Smooth muscle cell of the brain vasculature (primary cell): ENCODE measurements at places on chromosomes 3 and 15.
A peak's percentile ranks its signal among the peaks of the same experiment; 100 is the strongest.

GRCh38 chr3:12294885-12295580 lies 6.2 kb downstream of the PPARG start:
- DNase-seq: no peak

DNA sequence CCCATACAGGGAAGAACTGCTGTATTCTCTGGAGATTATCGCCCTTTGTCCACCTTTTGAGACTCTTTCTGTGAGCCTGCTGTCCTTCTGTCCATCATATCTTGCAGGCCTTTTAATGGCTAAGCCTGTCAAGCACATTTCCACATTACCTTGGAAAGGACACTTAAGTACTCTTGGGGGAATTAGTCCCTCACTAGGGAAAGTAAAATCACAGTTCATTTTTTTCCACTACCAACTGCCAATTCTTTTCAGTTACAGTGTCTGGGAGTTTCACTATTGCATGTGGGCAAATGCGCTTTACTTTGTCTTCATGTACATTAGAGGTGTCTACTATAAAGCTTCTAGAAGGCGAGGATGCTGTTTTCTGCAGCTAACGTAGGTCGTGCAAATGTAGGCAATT lies 242.1 kb downstream of the NSUN3 start:
- DNase-seq: no peak

- no peak for DNase-seq
Measured at GRCh38 chr3:130826516-130827182, 67.2 kb upstream of the ATP2C1 start.

GRCh38 chr3:123342631-123343080 lies 106.2 kb downstream of the ADCY5 start:
- DNase-seq: no peak

GRCh38 chr3:171346019-171346418 lies 114.2 kb downstream of the TNIK start:
- DNase-seq: no peak

DNA sequence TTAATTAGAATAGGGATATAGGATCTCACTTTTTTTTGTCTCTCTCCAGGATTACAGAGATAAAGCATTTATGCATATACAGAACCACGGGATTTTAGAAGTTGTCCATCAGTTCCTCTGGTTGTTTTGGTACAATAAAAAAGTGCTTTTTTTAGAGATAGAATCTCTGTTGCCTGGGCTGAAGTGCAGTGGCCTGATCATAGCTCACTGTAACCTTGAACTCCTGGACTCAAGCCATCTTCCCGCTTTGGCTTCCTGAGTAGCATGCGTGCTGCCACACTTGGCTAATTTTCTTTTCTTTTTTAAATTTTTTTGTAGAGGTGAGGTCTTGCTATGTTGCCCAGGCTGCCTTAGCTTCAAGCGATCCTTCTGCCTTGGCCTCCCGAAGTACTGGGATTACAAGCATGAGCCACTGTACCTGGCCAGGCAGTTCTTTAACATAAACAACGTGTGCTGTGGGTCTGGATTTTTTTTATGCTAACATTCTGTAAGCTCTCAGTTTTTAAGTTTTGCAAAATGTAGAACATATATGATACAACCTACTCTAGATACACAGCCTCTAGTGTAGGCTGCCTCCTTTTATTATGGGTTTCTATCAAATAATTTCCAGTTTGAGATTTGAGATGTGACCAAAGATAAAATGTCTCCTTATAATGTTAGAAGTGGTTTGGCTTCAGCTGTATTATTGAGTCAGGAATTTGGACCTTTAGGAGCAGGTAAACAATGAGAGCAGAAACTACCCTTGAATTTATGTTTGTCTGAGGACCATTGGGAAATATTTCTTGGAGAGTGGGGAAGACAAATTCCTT lies 57.4 kb upstream of the ULK4 start:
- no peak for DNase-seq

DNA sequence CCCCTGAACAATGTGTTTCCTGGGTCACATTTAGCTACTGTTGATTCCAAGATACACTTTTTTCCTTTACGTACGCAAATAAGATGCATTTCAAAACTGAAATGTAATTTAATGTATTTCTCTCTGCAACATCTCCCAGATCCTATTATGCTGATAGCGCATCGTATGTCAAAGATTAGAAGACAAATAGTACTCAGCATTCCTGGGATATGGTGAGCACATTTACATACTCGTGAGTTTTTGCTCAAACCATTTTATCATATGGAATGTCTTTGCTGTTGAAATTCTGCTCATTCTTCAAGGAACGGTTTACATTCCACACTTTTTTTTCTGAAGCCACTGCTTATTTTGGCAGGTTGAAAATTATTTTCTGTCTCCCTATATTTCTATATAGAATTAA lies 221.4 kb downstream of the OXSM start:
- DNase-seq: no peak

GRCh38 chr3:43481375-43481774 lies 140.4 kb downstream of the ANO10 start:
- no peak for DNase-seq

DNA sequence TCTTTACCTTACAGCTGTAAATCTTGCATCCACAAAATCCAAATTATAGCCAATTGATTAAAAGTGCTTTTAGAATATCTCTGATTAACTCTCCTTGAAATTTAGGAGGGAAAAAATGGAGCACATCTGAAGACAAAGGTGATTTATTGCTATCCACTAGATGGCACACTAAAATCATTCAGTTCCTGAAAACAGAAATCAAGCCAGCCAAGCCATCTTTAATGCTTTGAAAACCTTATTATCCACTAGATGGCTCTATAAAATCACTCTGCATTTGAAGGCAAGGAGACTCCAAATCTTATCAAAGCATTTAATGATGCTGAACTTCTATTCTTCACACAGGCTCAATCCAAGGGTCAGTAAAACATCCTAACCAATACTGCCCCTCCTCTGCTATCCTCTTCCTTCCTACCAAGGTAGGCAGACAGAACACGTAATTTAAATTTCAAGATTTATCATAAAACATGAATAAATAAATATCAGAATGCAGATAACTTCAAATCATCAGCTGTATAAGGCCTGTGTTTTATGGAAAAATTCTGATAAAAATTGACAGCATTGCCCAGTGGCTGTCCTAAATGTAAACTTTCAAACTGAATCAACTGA lies 48.4 kb downstream of the GOLIM4 start:
- DNase-seq: peak; percentile 57

DNA sequence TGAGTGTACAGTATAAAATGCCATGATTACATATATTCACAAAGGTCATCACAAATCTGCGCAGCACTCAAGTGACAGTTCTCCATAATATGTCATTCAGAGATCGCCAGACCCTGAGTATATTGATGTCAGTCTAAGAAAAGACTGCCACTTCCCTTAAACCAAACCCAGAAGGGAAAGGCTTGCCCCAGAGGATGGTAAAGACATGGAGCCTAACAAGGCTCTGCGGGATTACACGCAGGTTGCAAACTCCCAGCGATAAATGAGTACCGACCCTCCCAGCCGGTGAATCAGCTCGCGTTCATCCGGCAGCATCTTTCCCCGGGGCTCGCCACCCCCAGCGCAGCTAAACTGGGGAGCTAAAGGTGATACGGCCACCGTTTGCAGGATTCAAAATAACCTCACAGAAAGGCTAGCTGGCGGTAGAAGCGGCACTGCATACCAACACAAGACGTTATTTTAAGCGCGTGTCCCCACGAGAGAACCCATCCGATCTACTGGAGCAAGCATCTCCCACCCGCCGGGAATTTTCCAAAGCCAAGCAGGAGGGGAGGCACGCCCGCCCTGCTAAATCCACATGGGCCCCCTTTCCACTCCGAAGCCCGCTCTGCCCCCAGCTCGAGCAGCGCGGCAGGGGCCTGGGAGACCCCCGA lies 643 bp downstream of the MYO5A start:
- DNase-seq: no peak

DNA sequence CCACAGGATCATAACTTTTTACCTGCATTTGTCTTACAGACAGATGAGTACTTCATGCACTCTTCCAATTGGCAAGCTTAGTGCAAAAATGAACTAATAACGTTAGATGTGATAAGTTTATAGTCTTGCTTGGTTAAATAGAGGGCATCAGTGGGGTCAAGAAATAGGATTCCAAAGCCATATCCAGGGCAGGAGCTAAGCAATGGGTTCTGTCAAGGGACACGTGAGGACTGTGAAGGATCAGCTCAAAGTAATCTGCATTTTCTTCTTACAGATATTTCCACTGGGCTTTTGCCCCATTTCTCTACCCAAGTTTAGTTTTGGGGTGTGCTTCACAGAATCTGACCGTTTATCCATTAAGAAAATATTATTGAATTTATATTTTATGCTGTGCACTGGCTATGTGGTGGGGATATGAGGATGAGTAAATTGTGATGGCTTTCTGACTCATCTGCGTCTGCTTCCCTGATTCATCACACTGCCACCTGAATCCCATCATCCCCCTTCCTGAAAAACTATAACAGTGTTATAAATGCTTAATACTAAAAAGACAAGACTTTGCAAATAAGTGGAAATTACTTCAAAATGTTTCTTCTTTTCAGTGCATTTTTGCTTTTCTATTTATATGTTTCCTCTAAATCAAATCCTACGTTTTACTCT lies 17.5 kb downstream of the PPP2R3A start:
- no peak for DNase-seq

- no peak for DNase-seq
Measured at GRCh38 chr15:56640127-56640526, 93.2 kb downstream of the ZNF280D start.

- DNase-seq: no peak
Measured at GRCh38 chr15:52005748-52006701, 13.0 kb upstream of the MAPK6 start.

- DNase-seq: peak; percentile 76
Measured at GRCh38 chr15:62886431-62887071, 156.0 kb upstream of the TPM1 start.

GRCh38 chr3:158658889-158659288 lies 13.6 kb downstream of the LXN start:
- no peak for DNase-seq

DNA sequence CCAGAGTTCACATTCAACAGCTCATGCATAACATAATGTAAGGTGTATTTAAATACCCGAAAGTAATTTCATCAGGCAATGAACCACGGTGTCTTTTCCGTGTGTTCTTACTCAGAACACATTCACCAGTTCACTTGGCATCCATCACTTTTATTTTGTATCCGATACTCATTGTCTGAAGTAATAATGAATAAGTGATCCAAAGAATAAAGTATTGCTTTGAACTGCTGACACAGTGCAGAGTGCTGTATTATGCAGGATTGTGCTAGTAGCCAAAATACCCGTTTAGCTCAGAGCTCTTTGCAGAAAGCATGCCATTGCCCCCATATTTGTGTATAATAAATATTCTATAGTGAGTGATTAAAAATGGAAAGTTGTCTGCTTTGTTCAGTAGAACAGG lies 460.9 kb upstream of the KCNMB2 start:
- DNase-seq: no peak

GRCh38 chr3:38028621-38029361 lies 651 bp downstream of the PLCD1 start:
- no peak for DNase-seq

DNA sequence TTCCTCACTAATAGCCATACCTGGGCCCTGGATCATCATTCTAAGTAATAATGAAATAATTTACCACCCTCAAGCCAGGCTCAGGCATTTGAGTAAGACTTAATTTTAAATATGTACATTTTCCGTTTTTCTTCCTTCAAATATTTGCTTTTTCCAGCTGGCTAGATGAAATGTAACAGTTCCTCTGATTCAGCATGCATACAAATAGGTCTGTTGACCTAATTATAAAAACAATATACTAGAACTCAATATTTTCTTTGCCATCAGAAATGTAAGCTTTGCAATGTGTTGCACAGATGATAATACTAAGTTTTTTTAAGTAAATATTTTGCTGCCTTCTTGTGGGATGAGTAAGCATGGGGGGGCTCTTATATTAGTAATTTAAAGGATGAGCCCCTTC lies 91.6 kb downstream of the FEZF2 start:
- DNase-seq: peak; percentile 1

- DNase-seq: no peak
Measured at GRCh38 chr15:83285979-83286553, 1.6 kb upstream of the BNC1 start.

DNA sequence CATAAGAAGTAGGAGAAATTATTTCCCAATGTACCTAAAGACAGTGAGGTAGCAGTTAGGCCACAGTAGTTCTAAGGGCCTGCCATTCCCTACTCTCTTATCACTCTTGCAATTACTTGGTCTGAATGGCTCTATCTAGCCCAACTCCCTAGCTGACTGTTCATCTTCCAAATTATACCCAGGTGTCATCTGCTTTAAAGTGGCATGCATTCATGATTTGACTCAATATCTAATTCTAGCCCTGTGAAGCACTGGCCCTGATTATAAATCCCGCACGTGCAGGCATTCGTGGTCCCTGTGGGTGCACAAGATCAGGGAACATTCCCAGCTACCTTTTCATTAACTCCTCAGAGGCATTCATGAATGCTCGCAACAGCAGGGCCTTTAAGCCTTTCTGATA lies 43.1 kb upstream of the ZNF774 start:
- no peak for DNase-seq

- no peak for DNase-seq
Measured at GRCh38 chr3:55721716-55722484, 234.8 kb upstream of the WNT5A start.

GRCh38 chr3:113532698-113533533 lies 561 bp downstream of the SIDT1 start:
- DNase-seq: no peak

DNA sequence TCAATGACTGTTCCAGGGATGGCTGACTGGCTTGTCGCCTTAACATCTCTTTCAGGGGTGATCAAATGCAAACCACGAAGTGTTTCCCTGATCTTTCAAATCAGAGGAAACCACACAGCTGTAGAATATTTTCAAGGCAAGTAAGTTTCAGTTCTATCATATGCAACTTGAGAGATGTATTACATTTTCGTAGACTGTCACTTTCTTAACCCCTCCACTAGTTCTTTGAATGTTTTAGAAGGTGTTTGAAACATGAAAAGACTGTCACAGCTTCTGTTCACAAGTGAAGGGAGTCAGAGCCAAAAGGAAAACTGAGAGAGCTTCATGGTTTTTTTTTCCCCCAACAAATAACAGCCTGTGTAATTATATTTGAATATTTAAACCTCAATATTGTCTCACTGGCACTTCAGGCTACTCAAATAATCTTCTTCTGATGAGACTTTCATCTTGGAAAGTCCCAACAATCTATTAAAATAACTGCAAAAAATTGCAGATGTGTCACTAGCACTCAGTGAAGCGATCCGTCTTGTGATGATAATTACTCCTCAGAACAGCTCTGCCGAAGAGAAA lies 25.9 kb upstream of the CAPN7 start:
- DNase-seq: no peak

DNA sequence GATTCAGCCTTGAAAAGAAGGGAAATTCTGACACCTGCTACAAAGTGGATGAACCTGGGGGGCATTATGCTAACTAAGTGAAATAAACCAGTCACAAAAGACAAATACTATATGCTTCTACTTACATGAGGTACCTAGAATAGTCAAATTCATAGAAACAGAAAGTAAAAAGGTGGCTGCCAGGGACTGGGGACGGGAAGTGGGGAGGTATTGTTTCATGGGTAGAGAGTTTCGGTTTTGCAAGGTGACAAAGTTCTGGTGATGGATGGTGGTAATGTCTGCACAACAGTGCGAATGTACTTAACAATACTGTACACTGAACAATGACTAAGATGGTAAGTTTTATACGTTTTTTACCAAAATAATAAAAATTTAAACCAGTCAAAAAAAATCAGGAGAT lies 4.8 kb downstream of the IDH2 start:
- DNase-seq: no peak
